NCI-H1694 treated with DMSO at 0.1 percent for 48 hours (cell line): ENCODE measurements at places on chromosomes 7 and 10.

DNA sequence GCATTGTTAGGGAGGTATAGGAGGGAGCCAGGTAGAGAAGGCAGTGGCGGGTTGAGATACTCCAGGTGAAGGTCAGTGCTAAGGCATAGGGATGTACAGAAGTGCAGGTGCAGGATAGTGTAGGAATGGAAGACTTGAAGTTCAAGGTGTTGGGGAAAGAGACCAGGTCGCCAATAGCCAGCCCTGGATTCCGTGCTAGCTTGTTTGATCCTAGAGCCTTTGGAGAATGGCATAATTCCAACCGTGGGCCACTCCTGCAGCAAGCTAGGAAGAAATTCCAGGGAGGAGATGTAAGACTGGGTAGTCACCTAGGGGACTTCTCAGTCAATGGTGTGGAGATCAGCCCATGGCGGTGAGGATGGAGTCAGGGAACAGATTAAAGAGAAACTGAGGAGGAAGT is 272.7 kb downstream of the RPS24 start:
- no peak for DNase-seq

GRCh38 chr7:40000734-40001315 is 50.8 kb downstream of the CDK13 start:
- DNase-seq = no peak

DNA sequence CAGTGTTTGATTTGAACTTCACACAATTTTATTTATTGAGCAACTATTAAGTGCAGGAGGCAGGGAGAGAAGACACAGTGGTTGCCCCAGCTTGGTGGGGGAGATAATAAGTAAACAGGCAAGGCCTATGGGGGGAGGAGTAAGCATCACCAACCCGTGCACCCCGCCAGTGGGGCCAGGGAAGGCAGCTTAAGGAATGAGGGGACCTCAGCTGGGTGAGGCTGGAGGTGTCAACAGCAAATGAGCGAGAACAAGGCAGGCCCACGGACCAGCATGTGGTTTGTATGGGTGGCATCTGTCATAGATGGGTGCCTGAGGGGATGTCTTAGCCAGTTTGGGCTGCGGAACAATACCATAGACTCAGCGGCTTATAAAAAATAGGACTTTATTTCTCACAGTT is 24.1 kb upstream of the CRHR2 start:
- no peak for DNase-seq

GRCh38 chr10:61558188-61558587 is 104.5 kb upstream of the CABCOCO1 start:
- no peak for DNase-seq

GRCh38 chr7:158702944-158703343 is 1.7 kb downstream of the NCAPG2 start:
- no peak for DNase-seq

- no peak for DNase-seq
These were observed 49.6 kb upstream of the RHEB start for GRCh38 chr7:151568956-151569940.

DNA sequence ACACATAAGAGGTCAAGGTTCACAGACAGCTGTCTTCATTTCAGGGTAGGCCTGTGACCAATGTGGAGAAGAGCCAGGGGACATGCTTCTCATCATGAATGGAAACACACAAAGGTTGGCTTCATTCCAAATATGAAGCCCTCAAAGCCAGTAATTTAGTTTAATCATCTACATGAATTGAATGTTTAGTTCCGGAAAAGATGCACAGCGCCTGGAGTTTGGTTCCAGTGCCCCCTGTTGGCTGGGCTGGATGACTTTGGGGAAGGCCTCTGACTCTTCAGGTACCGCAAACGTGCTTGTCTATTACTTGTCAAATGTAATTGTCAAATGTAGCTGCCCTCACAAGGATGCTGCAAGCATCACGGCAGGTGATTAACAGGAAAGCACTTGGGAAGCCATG is 130.7 kb downstream of the ADRA2A start:
- no peak for DNase-seq

GRCh38 chr7:47551668-47552440 is 30.1 kb downstream of the TNS3 start:
- DNase-seq = no peak

GRCh38 chr7:118325450-118325808 is 100.9 kb downstream of the ANKRD7 start:
- no peak for DNase-seq

DNA sequence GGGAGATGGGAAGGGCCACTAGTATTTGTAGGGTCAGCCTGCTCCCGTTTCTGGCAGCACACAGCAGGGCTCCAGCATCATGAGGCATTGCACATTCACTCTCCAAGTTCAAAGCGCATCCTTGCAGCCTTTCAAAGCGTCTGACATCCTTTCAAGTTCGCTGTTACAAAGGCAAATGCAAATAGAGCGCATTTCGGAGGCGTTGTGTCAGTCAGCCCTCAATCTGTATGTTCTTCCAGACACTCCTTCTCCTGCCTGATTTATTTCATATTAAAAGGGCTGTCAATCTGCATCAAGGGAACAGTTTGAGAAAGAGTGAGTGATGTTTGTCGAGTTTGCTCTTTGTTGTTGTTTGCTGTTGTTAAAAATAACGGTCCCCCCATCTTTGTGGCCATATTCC is 188.5 kb downstream of the SNX10 start:
- DNase-seq = no peak
